Left cardiac atrium (tissue), 4 donors: ENCODE measurements at places on chromosomes 12 and 14. TPM values are rescaled to one million over a fixed set of nuclear protein-coding genes. Genes with fewer than 3 reads are reported as not detected.

DNA sequence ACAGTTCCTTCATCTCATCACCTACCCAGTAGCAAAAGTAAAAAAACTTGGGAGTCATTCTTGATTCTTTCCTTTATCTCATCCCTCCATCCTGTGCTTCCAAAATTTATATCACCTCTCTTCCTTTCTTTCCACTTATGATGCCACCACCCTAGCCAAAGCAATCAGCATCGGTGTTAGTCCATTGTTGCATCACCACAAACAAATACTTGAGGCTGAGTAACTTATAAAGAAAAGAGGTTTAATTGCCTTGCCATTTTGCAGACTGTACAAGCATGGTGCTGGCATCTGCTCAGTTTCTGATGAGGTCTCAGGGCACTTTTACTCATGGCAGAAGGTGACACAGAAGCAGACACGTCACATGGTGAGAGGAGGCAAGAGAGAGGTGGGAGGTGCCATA, 19.8 kb upstream of the CATSPERB start:
- DNase-seq: no peak

Gene BRAP
- 13.0 TPM for total RNA-seq

DNA sequence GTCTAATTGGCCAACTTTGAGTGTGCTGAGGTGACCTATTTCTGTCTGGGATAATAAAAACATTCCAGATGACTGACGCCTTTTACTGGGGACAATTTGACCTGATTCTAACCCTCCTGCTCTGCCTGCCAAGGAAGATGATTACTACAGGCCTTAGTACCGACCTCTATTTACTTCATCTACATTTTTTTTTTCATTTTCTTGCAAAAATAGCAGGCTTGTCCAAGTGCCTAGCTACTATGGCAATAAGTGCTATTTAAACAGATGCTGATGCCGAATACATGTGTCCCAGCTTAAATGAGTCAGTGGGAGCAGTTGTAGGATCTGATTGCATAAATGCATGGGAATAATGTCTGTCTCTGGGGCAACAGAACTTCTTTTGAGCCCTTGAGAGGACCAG, 254.3 kb downstream of the RGS6 start:
- DNase-seq: no peak

Gene NT5DC3
- total RNA-seq: 4.9 TPM

DNA sequence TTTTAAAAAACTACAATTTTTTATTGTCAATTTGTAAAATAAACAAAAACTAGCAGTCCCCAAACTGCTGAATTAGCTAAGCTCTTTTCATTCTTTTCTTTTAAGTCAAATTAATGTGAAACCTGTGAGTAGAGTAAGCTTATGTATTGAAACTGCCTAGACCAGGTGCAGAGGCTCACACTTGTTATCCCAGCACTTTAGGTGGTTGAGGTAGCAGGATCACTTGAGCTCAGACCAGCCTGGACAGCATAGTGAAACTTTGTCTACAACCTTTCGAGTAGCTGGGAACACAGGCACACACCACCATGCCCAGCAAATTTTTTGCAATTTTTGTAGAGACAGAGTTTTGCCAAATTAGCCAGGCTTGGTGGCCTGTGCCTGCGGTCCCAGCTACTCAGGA, 26.4 kb downstream of the SCFD1 start:
- no peak for DNase-seq

Gene HSP90B1
- 591 TPM for total RNA-seq

GRCh38 chr12:67919406-67919805, 69.8 kb upstream of the IFNG-AS1 start:
- no peak for DNase-seq

- peak; percentile 45 for DNase-seq
Observed at GRCh38 chr14:104136472-104137296, 1.7 kb upstream of the KIF26A start.

- no peak for DNase-seq
Observed at GRCh38 chr14:28102814-28103213, 663.8 kb upstream of the FOXG1 start.

DNA sequence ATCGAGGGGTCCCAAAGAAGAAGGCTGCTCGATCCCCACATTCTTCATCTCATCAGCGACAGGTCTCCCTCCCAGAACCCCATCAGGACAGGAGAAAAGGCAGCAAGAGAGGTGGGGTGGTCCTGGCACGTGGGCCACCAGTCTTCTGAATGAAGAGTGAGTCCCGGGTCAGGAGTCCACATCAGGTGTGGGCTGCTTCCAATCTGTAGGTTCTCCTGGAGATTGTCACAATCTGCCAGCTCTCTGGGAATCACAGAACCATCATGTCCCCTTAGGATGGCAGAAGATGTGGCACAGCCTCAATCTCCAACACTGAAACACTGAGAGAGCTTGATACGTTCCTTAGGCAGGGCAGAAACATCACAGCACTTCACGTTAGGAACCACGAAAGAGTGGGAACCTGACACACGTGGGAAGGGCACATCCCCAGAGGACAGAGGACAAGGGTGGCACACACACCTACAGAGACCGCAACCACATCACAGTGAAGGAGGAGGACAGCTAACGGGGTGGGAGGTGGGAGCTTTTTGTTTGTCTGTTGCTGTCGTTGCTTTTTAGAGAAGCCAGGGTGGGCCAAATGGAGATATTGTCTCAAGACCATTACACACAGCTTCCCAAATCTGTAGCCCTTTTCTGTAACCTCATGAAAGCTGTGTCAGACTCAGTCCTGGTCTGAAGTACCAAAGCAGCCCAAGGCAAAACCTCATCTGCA, 284.5 kb downstream of the DPF3 start:
- no peak for DNase-seq

DNA sequence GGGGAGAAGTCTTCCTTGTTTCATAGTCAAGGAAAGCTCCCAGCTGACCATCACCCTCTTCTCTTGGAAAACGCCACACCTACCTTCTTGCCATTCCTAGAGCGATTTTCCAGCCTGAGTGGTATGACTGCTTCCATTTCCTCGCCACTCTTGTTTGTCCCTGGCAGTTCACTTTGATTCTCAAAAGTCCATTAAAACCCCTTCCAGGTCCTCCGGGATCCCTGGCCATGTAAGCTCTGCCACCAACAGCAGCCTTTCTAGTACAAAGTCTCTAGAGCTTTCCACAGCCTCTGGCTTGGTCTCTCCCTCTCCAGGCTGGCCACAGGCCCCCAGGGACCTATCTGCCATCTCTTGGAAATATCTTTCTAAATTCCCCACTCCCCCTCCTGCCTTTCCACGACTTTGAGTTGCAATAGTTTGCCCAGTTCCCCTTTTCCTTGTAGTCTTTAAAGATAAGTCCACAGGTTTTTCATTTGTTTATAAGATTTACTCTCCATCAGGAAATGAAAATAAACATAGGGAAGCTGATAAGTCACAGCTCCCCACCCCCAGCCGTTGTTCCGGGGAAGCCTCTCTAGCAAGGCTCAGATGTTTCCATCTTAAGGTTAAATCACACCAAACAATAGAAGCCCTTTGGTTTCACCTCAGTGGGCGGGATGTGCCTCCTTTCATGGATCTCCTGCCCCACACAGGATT, 42.9 kb upstream of the SINHCAF start:
- DNase-seq: peak; percentile 23

Gene GSG1
- not detected for total RNA-seq

DNA sequence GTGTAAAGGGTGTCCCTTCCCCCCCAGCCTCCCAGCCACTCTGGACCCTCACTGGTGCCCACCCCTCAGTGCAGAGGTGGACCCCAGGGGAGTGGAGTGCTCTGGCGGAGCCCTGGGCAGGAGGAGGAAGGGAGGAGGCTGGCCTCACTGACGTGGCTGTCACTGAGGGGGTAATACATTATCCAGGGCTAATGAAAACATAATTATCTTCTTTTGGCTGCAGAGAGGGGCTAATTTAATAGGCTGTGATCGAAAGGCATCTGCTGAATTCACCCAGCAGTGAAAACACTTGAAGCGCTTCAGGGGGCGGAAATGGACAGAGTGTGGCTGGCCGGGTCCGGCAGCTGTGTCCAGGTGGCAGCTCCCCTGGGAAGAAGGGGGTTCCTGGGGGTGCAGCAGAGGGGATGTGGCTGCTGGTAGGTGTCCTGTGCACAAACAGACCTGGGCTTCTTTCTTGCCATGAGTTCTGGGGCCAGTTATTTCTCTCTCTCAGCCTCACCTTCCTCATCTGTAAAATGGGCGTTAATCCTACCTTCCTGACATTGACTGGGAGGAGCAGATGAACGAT, 3.7 kb upstream of the NOS1 start:
- DNase-seq: no peak

- no peak for DNase-seq
Observed at GRCh38 chr12:109937371-109937770, 37.3 kb downstream of the TCHP start.

DNA sequence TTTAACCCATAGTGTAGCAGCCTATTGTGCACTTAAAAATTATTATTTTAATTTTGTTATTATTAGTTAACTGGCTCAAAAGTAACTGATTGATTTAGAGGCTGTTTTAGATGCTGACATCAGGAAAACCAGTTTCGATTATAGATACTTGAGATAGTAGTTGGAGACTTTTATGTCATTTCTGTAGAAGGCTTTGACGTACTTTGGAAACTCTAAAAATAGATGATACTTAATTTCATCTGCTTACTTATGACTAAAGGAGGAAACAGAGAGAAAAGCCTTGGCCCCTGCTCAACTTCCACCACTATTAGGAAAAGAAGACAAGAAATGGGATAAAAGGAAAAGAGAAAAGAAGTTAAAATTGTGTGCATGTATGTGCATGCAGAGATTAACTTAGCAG, 219.3 kb upstream of the HMGA2 start:
- no peak for DNase-seq

DNA sequence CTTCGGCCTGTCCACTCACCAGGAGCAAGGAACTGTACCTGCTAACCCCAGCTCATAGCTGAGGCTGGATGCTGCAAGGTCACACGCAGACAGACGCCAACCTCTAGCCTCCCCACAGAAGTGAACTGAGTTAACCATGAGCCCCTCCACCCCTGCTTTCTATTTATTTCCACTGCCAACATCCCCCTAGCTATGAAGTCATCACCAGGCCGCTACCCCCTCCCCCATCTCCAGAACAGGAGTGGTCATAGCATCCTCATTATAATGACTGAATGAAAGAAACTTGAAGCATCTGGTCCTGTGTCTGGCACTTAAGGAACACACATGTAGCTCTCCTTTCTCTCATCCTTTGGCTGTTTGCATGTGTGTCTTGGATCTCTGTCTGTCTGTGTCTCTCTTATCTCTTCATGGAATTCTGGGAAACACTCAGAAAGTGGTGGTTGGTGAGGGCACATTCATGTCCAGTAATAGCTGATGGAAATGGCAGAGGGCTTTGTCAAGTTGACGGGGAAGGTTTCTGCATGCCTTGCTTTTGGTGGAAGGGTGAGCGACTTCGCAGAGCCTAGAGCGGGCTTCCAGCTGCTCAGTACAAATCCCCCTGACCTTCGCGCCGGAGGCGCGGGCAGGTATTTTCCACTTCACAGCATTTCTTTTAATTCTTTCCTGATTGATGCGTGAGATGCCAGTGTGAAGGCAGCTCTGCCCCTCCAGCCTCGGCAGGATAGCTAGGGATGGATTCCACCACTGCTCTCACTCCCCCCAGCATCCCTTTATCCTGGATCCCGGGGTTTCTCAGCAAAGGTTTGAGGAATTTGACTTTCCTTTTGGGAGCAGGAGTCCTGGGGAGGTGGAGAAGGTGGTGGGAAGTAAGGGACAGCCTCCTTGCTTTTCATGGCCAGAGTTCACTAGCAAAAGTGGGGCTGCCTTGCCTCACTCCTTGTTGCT, 198.2 kb downstream of the CHST11 start:
- no peak for DNase-seq

Gene TAS2R42
- not detected for total RNA-seq

GRCh38 chr14:65301862-65302539, 110.5 kb upstream of the FUT8 start:
- no peak for DNase-seq

GRCh38 chr12:76318773-76319594, 29.2 kb downstream of the BBS10 start:
- DNase-seq: no peak

Gene C14orf132
- 2.7 TPM for total RNA-seq

GRCh38 chr12:9032202-9032964, 43.0 kb downstream of the KLRG1 start:
- DNase-seq: no peak

- DNase-seq: no peak
Observed at GRCh38 chr12:121334513-121335343, 17.5 kb downstream of the ANAPC5 start.

- no peak for DNase-seq
Observed at GRCh38 chr12:122393817-122394216, 28.7 kb downstream of the CLIP1 start.
